ENCODE measurements at places on chromosomes 2 and 18. TPM values are rescaled to one million over a fixed set of nuclear protein-coding genes. Genes with fewer than 3 reads are reported as not detected.

DNA sequence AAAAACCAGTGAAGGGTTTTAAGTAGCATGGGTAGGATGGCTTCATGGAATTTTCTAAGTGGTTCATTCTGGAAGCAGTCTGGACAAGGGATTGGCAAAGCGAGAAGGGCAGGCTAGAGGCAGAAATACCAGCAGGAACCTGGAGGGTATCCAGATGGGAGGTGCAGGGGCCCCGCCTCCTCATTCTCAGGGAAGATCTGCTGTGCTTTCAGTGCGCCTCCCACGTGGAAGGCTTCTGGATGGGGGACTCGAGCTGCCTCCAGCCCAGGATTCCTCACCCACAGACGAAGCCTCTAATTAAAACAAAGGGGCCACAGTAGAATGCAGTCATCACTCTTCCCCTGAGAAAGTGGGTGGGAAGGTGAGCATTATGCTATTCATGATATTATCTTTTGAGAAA lies 79.8 kb downstream of the VSNL1 start:
- no peak overlapping the region for H3K4me3 ChIP-seq
- no peak for DNase-seq
- H3K27ac ChIP-seq: peak overlapping the region; percentile 55
- H3K36me3 ChIP-seq: no peaks in the 10 kb centered on the region
- H3K27me3 ChIP-seq: no peaks in the 10 kb centered on the region

The ACMSD gene
- total RNA-seq: 0.56 TPM

GRCh38 chr18:59026831-59027410 lies 112.8 kb upstream of the SEC11C start:
- H3K27ac ChIP-seq: no peak overlapping the region
- no peaks in the 10 kb centered on the region for H3K36me3 ChIP-seq
- peaks cover 28% of the 10 kb centered on the region for H3K4me1 ChIP-seq
- no peak overlapping the region for H3K4me3 ChIP-seq
- H3K27me3 ChIP-seq: no peaks in the 10 kb centered on the region

The RIT2 gene
- not detected for total RNA-seq

GRCh38 chr2:142582317-142582716 lies 295.1 kb upstream of the KYNU start:
- DNase-seq: no peak
- no peaks in the 10 kb centered on the region for H3K36me3 ChIP-seq
- H3K4me1 ChIP-seq: no peaks in the 10 kb centered on the region
- H3K27ac ChIP-seq: no peak overlapping the region
- no peaks in the 10 kb centered on the region for H3K27me3 ChIP-seq
- H3K4me3 ChIP-seq: no peak overlapping the region

The CERS6 gene
- total RNA-seq: 83.3 TPM

The GKN1 gene
- total RNA-seq: not detected

The PLGLB2 gene
- 17.5 TPM for total RNA-seq
